ENCODE measurements at places on chromosomes 3 and 15.

DNA sequence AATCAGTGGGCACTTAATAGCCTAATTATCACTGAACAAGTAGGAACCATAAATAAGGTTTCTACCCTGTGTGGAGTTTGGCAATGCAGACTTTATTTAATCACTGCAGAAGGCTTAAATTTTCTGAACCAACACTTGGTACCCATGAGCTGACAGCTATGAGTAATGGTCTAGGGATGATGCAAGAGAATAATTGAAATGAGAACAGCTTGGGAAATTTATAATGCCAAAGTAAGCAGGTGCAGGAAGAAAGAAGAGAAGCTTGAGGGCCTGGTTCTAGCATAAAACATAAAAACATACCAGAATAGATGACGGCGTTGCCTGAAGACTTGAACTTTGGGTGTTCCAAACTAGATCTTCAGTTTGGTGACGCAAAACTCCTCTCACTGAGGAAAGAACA is 67.0 kb downstream of the IMPG2 start:
- DNase-seq: no peak

DNA sequence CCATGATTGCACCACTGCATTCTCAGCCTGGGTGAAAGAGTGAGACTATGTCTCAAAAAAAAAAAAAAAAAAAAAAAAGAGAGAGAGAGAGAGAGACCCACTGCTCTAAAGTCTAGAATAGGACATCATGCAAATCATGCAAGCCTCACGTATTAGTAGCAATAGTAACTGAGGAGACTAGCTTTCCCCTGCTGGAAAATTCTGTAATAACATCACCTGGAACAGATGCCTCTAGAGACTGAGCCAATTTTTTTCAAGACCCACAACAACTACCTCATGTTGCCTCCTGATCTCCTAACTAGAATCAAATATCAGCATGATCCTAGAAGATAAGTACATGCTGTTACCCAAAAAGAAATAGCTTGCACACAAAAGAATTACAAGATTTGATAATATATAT is 461.9 kb downstream of the AGBL1 start:
- no peak for DNase-seq

DNA sequence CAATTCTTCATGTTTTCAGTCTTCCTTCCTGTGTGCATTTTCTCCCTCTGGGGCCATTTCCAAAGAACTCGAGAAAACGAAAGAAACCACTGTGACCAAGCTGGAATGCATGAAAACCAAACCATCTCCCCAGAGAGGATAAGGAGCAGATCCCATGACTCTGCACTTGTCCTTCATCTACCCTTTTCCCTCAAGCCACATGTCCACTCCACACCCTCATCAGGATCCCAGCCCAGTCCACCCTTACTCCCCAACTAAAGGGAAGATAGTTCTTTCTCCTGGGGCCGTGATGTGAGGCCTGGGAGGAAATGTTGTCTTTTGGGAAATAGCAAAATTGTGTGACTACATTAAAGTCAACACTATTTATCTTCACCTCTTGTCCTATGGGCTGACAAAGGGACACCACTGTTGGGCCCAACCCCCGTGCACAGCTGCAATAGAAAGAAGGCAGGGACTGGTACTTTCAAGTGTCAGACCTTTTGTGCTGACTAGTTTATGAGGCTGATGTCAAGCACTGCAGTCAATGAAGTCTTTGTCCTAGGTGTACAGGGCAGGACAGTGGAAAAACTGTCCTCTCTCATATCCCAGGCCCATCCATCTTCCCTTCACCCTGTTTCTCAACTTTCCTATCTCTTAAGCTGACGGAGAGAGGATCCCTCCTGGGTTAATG is 487.1 kb upstream of the NR2F2 start:
- DNase-seq: peak; percentile 16

- peak; percentile 76 for DNase-seq
These were observed 11.4 kb upstream of the CSPG4 start for GRCh38 chr15:75723847-75724660.

All from AG04449 (cell line).